Small intestine (tissue), 16 donors: ENCODE measurements at places on chromosomes 5 and 9.

- peak; percentile 44 for DNase-seq
Measured at GRCh38 chr5:134555890-134556311, 30.4 kb downstream of the JADE2 start.

- DNase-seq: no peak
Measured at GRCh38 chr9:20361229-20361628, 261.1 kb downstream of the MLLT3 start.

DNA sequence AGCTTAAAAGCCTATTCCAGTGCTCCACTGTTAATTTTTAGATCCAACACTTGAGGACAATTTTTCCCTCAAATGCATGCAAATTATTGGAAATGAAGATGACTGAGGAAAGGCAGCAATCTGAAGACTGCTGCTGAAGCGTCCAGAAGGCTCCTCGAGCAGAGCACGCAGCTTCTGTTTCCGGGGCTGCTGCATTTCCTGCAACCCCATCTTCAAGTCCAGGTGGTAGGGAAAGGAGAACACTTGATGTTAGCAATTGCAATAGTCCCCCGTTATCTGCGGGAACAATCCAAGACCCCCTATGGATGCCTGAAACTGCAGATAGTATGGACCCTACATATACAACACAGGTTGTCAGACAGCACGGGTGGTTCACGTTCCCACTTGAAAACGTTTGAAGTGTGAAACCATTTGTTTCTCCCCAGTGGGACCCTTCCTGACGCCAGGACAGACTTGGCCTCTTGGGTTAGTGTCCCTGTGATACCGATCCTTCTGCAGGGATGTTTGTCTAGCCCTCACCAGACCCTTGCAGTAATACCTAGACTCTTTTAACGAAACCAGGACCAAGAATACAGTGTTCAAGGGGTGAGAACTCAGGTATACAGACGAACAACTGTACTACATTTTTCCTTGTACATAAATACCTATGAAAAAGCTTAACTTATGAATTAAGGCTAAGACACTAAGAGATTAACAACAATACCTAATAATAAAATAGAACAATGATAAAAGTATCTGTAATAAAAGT lies 152.3 kb downstream of the HSD17B3 start:
- DNase-seq: no peak

DNA sequence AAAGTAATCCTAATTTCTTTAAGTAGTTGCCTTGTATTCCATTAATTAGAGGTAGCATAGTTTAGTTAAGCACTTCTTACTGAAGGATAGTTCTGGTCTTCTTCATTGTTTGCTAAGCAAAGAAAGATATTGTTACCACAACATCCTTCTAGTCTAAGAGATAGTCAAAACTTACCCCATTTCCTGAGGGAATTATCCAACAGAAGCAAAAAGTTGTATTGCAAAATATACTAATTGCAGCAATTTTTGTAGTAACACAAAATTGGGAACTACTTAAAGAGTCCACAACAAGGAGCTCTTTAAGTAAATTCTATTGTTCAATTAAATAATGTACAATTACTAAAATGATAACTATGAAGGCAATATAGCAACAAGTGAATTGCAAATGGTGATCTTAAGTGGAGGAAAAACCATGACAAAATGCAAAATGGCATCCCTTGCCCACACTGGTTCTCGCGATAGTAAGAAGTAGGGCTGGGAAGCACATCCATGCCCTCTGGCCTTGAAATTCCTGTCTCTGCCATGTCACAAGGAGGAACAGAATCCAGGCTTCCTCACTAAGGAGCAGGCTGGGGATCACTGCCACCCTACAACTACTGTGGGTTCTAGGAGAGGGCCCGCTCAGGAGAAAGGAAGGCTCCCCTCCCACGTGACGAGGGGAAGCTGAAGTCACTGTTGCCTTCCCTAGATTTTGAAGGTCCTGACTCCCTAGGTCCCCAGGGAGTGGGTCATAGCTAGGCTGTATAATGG lies 23.3 kb upstream of the MEGF9 start:
- no peak for DNase-seq

DNA sequence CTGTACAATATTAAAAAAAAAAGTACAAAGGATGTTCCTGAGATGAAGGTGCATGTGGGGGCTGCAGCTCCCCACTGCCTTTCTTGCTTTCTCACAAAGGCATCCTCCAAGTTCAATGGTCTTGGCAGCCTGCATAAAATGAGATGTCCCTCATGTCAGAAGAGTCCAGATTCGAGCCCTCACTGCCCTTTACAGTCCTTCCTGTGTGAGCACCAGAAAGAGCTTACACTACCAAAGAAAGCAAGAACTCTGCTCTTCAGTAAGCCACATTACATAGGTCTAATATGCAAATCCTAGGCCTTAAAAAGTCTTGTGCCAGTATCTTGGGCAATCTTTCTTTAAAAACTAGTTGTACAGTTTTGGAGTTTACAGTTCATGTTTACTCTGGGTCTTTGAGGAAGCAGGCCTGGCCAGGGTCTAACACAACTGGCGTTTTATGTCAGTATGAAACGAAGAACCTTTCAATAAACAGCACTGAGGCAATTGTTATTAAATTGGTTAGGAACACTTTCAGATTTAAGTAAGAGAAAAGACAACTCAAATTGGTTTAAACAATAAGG lies 36.0 kb downstream of the CSF2 start:
- no peak for DNase-seq

GRCh38 chr5:43073597-43074546 lies 33.8 kb upstream of the ANXA2R start:
- DNase-seq: peak; percentile 52

GRCh38 chr5:62790348-62790747 lies 211.7 kb downstream of the LRRC70 start:
- DNase-seq: no peak

DNA sequence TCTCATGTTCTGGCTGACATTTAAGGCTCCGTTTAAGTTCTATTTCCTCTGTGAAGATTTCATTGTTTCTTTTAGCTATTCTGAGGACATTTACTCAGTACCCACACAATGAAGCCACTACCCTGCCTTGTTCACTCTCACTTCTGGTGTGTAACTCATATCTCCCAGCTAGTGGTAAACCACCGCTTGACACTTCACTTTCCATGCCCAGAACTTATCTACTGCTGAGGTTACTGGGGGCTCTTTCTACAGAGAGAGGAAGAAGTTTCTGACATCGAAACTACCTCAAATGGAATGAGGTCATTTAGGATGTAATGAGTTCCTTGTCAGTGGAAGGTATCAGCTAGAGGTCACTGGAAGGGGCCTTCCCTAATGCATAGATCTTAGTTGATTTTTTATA lies 501.5 kb downstream of the DMAC1 start:
- no peak for DNase-seq

- DNase-seq: peak; percentile 35
Measured at GRCh38 chr5:132073231-132074013, at the start of gene CSF2. Gene CSF2 (plus strand): TSS chr5:132073789. CDS start chr5:132073824, 35 bp downstream.

GRCh38 chr5:131974622-131974955 lies 29.1 kb upstream of the MEIKIN start:
- DNase-seq: no peak

- DNase-seq: no peak
Measured at GRCh38 chr5:105977163-105977562, 1693.6 kb downstream of the EFNA5 start.

DNA sequence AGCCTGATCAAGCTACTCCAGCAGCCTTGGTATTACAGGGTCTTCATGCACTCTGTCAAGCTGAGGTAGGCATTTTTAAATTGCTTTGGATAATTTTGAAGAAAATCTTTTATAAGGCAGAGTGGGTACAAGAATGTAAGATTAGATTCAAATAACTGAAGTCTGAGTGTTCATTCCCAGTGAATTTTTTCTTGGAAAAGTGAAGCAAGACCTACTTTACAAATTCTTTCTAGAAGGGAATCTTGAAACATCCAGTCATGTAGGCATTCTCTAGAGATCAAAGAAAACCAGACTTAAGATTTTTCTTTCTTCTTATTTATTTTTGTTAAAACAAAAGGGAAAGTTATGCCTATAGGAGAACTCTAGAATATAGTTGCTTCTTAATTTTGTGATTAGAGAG lies 139.0 kb downstream of the FOCAD start:
- no peak for DNase-seq

GRCh38 chr9:12846035-12846434 lies 71.2 kb downstream of the LURAP1L start:
- DNase-seq: no peak

- no peak for DNase-seq
Measured at GRCh38 chr5:136115183-136115865, 17.3 kb upstream of the SMAD5 start.

- DNase-seq: no peak
Measured at GRCh38 chr5:32251871-32252458, 60.8 kb downstream of the MTMR12 start.

- DNase-seq: no peak
Measured at GRCh38 chr5:3615829-3616228, 20.2 kb downstream of the IRX1 start.

- DNase-seq: no peak
Measured at GRCh38 chr9:21983561-21983935, 10.6 kb downstream of the CDKN2A start.

- no peak for DNase-seq
Measured at GRCh38 chr9:21392270-21392669, 7.1 kb upstream of the IFNA2 start.

DNA sequence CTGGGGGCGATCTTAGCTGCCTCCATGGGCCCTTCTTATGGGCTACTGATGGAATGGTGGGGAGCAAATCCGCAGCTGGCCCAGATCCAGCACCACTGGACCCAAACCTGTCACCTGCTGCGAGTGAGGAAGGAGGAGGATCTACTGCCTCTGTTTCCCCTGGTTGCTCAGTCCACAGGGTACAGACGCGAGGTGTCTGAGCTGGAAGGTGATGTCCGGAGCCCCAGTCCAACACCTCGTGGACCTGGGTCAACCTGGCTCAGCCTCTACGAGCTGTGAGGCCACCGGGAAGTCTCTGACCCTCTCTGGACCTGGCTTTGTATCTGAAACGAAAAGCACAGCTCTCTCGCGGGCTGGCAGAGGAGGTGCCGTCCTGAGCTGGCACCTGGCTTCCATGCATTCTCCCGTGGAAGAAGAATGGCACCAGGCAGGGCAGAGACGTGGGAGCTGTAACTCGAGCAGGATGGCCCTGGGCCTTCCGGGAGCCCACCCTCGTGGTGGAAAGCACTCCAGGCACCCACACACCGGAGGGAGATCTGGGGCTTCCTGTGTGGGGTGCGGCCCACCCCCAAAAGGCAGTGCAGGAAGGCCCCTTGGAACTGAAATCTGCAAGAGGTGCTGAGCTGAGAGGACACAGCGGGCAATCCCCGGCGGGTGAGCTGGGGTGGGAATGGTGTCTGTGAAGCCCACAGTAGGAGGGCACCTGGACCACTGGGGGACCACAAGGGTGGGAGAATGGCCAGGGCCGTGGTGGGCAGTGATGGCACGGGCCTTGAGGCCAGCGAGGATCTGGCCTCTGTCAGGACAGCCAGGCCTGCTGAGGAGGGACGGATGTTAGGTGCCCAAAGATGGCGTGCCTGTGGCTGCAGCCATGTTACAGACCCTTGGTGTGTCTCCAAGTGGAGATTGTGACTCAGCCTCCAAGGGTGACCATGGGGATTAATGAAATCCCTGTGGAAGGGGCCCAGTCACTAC lies 133.4 kb downstream of the OLFM1 start:
- DNase-seq: no peak

- no peak for DNase-seq
Measured at GRCh38 chr5:150441813-150442698, 7.5 kb downstream of the RPS14 start.

- no peak for DNase-seq
Measured at GRCh38 chr5:146873186-146873917, 5.2 kb downstream of the PPP2R2B start.

- no peak for DNase-seq
Measured at GRCh38 chr5:171714261-171714660, 71.4 kb upstream of the SMIM23 start.

GRCh38 chr9:86598411-86599239 lies 244.4 kb upstream of the TUT7 start:
- DNase-seq: no peak

GRCh38 chr5:134122530-134122929 lies 8.0 kb downstream of the TCF7 start:
- peak; percentile 38 for DNase-seq

DNA sequence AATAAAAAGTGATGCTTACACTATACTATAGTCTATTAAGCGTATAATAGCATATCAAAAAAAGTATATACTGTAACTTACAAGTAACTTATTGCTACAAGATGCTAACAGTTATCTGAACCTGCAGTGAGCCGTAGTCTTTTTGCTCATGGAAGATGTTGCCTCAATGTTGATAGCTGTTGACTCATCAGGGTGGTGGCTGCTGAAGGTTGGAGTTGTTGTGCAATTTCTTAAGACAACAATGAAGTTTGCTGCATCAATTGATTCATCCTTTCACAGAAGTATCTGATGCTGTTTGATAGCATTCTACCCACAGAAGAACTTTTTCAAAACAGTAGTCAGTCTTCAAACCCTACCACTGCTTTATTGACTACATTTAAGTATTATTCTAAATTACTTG lies 7.8 kb upstream of the C9orf40 start:
- peak; percentile 28 for DNase-seq

- no peak for DNase-seq
Measured at GRCh38 chr5:57581772-57582171, 99.2 kb upstream of the ACTBL2 start.

DNA sequence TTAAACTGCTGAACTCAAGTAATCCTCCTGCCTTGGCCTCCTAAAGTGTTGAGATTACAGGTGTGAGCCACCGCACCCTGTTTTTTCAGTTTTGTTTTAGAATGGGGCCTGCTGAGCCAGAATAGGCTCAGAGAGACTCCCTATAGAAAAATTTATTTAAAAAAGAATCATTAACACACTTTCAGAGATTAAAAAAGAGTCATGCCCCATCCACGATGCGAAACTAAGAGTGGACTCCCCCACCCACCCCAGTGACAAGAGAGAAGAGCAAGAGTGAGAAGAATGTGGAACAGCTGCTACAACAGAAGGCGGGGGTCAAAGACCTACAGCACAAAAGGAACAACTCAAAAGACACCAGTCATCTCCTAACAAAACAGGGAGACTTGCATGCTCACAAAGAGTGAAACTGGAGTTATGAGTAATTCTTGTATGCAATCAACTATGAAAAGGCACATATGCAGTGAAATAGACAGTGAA lies 47.2 kb downstream of the GLDC start:
- no peak for DNase-seq

- no peak for DNase-seq
Measured at GRCh38 chr9:123716339-123716945, 213.5 kb downstream of the DENND1A start.

GRCh38 chr5:119355244-119355638 lies 578 bp upstream of the TNFAIP8 start:
- no peak for DNase-seq

DNA sequence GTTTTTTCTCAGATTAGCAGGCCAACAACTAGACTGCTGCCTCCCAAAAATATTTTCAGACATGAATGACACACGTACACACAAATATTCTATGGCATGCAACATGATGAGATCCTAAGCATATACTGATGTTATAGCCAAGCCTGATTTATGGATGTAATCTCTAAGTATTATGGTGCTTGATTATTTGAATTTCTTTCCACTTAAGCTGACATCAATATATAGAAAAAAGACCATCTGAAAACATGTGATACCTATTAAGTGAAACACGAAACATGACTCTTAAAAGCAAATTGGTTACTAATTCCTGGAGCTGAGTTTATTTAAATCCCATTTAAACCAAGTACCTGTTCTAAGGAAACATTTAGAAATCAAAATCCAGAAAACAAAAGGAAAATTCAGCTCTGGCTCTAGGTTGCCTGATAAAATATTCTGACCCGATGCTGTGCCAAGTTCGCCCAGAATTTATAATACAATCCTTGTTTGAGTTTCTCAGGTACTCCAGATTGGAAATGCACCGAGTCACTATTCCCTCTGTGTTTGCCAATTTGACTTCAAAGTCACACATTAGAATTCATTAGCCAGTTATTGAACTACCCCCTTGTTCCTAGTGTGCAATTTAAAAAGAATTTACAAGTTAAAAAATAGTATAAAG lies 548.6 kb downstream of the CSNK1G3 start:
- no peak for DNase-seq
